ENCODE measurements at places on chromosomes 6 and 20.

DNA sequence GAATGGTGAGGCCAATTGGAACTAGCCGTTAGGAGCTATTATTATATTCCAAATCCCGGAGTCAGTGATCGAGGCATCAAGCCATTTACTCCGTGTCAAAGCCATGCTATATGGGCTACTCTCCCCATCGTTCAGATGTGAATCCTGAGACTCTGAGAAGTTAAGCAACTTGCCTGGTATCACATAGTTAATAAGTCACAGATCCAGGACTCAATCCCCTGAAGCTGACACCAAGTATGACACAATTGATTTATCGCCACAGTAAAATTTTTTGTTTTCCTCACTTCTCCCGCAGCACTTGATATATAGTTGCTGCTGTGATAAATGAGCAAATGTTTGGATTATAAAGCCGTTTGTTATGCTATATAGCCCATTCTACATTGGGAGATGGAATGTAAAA, 50.8 kb upstream of the TSHZ2 start:
- no peak for DNase-seq

GRCh38 chr6:30450909-30451841, 38.1 kb upstream of the HLA-E start:
- DNase-seq = peak; percentile 92

GRCh38 chr6:125944434-125944816, 12.1 kb upstream of the HINT3 start:
- DNase-seq = peak; percentile 61

DNA sequence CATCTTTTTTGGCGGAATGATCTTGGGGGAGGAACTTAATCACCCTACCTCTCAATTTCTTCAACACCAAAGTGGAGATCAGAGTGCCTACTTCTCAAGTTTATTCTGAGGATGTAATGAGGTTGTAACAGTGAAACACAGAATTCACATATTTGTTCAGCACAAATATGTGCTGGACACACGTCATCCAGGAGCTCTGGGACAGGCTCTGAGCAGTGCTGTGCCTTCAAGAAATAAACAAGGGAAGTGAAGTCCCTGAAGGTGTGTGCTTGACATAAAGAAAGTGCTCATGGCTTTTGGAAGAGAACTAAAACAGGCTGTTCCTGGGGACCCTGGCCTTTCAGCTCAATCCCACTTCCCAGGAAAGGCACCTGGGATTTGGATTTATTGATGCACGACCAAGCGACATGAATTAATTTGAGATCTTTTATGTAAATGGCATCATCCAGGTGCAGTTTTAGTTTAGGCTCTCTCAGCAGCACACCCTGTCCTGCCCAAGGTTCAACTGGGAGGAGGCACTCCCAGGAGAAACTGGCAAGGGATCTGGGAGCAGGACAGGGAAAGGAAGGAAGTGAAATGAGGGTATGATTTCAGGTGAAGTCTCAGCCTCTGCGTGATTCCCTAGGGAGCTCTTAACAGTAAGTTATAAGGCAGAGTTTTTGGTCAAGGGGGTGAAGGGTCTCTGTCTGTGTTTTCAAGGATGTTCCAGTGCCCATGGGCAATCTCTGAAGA, 211.0 kb downstream of the FOXA2 start:
- no peak for DNase-seq

DNA sequence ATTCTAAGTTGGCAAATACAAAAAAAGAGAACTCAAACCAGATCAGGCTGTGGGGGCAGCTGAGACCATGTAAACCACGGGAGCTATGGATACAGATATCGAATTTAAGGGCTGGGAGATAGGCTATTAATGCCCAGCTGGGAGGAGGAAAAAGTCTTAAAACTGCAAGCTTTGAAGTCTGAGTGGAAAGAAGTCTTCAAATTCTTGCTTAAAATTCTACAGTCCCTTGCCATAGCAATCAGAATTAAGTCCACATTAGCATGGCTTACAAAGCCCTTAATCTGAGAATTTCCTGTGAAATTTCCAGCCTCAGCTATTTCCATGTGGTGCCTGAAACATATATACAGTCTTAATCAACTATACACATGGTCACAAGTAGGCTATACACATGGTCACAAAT, 465.0 kb upstream of the HSF2 start:
- DNase-seq = no peak

DNA sequence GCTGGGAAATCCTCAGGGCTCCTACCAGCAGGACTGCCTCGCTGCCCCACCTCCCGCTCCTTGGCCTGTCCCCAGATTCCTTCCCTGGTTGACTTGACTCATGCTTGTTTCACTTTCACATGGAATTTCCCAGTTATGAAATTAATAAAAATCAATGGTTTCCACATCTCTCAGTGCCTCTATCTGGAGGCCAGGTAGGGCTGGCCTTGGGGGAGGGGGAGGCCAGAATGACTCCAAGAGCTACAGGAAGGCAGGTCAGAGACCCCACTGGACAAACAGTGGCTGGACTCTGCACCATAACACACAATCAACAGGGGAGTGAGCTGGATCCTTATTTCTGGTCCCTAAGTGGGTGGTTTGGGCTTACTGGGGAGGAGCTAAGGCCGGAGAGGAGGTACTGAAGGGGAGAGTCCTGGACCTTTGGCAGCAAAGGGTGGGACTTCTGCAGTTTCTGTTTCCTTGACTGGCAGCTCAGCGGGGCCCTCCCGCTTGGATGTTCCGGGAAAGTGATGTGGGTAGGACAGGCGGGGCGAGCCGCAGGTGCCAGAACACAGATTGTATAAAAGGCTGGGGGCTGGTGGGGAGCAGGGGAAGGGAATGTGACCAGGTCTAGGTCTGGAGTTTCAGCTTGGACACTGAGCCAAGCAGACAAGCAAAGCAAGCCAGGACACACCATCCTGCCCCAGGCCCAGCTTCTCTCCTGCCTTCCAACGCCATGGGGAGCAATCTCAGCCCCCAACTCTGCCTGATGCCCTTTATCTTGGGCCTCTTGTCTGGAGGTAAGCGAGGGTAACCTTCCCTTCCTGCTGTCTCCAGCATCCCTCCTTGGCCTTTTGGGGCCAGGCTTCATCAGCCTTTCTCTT, at the start of gene CFB:
Gene CFB (plus strand): TSS at position 589 of the 863 bp plus-strand sequence. CDS start 127 bp downstream, at position 716.
- DNase-seq = peak; percentile 45
